IMR-90 (cell line): ENCODE measurements at places on chromosomes 4 and X.

- no peaks in the 10 kb centered on the region for H3K36me3 ChIP-seq
- peaks cover 12% of the 10 kb centered on the region for H3K4me1 ChIP-seq
- DNase-seq = no peak
- H3K27ac ChIP-seq = no peak overlapping the region
- H3K27me3 ChIP-seq = peaks cover 3% of the 10 kb centered on the region; the same call in 1 of the 2 replicates
Observed at GRCh38 chrX:134733591-134733990, 75.3 kb upstream of the PLAC1 start.

DNA sequence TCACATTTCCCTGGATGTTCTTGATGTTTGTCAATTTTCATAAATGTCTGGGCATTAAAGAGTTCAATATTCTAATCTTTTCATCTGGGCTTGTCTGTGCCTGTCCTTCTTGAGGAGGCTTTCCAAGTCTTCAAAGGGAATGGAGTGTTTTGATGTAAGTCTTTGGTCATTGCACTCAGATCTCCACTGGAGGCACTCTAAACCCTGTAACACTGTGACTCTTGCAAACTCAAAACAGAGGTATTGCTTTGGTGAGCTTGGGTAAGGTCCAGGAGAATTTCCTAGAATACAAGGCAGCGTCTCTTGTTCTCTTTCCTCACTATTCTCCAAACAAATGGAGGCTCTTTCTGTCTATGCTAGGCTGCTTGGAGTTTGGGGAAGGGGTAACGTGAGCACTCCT is 1118.1 kb upstream of the PABPC4L start:
- no peaks in the 10 kb centered on the region for H3K4me1 ChIP-seq
- H3K36me3 ChIP-seq = no peaks in the 10 kb centered on the region
- H3K4me3 ChIP-seq = no peak overlapping the region
- no peaks in the 10 kb centered on the region for H3K27me3 ChIP-seq
- no peak for DNase-seq
- H3K27ac ChIP-seq = no peak overlapping the region

DNA sequence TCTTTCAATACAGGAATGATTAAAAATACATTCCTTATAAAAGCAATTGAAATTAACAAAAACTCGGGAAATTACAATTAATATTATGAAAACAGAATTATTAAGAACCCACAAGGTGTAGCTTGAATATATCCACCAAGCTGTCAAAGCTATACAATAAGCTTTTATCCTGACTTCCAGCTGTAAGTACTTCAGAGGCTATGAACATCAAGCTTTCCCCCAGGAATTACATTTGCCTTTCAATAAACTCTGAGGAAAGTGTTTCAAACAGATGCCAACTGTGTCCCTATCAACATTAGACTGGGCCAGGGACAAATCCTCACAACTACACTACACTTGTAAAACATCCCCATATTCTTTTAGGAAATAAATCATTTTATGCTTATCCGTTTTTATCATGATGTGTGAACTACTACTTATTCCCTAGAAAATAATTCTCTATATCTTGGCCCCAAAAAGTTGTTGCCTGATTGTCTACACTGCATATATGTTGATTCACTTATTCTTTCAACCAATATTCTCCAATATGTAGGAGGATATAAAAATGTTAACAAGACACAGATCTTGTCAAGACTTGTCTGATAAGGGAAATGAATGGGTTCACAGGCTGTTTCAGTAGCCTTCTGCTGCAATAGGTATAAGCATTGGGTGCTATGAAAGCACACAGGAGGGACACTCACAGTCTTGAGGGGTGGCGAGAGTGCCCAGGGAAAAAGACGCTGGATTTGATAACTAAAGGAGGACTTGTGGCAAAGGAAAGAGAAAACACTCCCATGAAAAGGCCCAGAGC is 494.1 kb downstream of the CENPC start:
- H3K36me3 ChIP-seq = no peaks in the 10 kb centered on the region
- no peak for DNase-seq
- no peak overlapping the region for H3K4me3 ChIP-seq
- no peaks in the 10 kb centered on the region for H3K27me3 ChIP-seq
- no peak overlapping the region for H3K27ac ChIP-seq
- no peaks in the 10 kb centered on the region for H3K4me1 ChIP-seq

DNA sequence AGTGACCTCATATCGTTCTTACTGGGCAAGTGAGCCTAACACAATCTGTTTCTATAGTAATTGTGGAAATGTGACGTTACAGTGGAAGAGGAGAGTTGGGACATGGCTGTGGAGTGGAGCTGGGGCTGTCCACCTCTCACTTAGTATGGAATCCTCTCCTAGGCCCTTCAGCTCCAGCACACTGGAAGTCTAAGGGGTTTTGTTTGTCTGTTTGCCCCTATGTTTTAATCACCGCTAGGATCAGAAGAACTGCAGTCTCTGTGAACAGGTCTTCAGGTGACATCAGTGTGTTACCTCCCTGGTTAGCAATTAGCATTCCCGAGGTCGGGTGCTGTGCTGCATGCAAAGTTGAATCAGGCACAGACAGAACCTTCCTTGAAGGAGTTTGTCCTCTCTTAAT is 49.3 kb upstream of the CLDN34 start:
- H3K4me1 ChIP-seq = peaks cover 1% of the 10 kb centered on the region
- no peaks in the 10 kb centered on the region for H3K27me3 ChIP-seq
- no peaks in the 10 kb centered on the region for H3K36me3 ChIP-seq
- no peak overlapping the region for H3K4me3 ChIP-seq

DNA sequence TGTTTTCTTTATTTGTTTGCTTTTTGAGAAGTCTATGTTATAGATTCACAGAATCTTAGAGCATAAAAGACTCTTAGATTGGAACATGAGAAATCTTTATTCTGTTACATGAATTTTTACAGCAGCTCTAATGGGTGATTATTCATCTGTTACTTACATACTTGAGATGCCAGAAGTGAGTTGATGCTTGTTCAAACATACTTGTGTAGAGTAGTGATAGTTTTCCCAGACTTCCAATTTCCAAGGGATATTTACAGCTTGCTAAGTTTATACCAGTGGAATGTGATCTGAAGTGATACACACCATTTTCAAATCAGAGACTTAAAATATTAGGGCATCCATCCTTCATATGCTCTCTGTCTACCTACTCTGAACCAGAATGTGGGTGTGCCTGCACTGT is 252.9 kb upstream of the SMIM31 start:
- H3K27me3 ChIP-seq = no peaks in the 10 kb centered on the region
- no peak overlapping the region for H3K4me3 ChIP-seq
- no peaks in the 10 kb centered on the region for H3K36me3 ChIP-seq
- no peak overlapping the region for H3K27ac ChIP-seq
- no peaks in the 10 kb centered on the region for H3K4me1 ChIP-seq

DNA sequence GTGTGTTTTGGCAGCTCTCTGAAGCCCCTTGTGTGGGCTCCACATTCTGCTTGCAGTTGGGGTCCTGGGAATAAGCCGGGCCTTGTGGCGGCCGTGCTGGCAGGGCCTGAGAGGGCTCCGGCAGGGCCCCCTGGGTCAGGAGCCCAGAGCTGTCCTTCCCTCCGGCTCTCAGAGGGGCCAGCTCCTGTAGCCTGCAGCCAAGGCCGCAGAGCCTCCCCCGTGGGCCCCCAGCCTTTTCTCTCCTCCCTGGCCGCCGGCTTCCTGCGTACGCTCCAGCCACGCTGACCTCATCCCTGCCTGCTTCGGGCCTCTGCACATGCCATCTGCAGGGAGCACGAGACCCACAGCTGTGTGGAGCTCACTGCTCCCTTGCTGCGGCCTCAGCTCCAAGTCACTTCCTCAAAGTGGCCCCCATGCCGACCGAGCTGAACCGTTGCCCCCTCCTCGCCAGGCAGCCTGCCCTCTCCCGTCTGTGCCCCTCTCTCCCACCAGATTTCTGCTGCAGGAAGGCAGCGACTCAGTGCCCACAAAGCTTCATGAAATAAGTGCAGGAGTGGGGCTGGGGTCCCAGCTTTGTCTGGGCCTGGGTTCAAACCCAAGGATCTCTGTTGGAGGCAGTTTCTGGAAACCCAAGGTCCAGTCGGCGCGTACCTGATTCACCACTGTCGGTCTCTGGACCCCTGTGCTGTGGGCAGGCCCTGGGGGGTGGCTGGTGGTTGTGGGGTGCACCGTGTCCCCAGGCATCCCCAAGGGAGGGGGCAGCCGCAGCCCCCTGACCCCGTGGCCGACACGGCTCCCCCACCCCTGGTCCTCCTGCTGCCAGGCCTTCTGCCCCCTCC is 57.1 kb upstream of the NKX1-1 start:
- peak; percentile 69 for DNase-seq
- no peaks in the 10 kb centered on the region for H3K36me3 ChIP-seq
- H3K4me1 ChIP-seq = peaks cover 2% of the 10 kb centered on the region; the same call in 1 of the 2 replicates
- H3K4me3 ChIP-seq = no peak overlapping the region

DNA sequence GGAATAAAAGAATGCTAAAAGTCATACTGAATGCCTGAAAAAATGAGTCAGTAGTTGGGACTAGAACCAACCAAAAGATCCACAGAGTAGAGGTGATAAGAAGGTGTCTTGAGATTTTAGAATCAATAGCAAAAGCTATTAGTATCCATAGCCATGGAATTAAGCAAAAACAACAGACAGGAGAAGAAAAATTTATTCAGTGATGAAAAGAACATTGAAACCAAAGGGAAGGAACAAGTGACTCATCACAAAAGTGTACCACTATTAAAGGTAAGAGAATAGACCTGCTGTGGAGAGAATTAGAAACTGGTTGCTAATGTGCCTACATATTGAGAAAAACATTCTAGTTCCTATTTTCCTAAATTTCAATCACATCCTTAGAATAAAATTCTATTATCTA is 182.0 kb upstream of the NEIL3 start:
- H3K4me1 ChIP-seq = peaks cover 2% of the 10 kb centered on the region; the same call in 1 of the 2 replicates
- peak; percentile 4 for DNase-seq
- H3K36me3 ChIP-seq = no peaks in the 10 kb centered on the region
- no peak overlapping the region for H3K4me3 ChIP-seq

DNA sequence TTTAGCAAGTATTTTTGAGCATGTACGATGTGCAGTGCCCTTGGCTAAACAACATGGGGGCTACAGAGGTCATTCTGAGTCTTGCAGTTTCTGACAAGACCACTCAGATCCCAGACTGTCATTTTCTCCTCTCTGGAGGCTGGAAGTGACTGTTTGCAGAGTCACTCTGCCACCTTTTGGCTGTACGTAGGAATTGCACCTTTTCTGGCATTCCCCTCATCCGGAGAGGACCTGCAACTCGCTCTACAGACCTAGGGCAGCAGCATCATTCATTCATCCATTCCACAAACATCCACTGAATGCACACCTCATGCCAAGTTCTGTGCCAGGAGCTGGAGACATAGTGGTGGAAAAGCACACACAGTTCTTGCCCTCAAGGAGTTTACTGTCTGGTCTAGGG is 160.4 kb upstream of the GPR101 start:
- no peaks in the 10 kb centered on the region for H3K36me3 ChIP-seq
- no peak overlapping the region for H3K4me3 ChIP-seq
- H3K4me1 ChIP-seq = no peaks in the 10 kb centered on the region
- DNase-seq = peak; percentile 21
- H3K27ac ChIP-seq = no peak overlapping the region
- peaks cover 1% of the 10 kb centered on the region; the same call in 1 of the 2 replicates for H3K27me3 ChIP-seq

GRCh38 chrX:134026565-134027311 is 41.3 kb upstream of the GPC3 start:
- no peaks in the 10 kb centered on the region for H3K27me3 ChIP-seq
- H3K4me3 ChIP-seq = no peak overlapping the region
- no peak overlapping the region for H3K27ac ChIP-seq
- H3K36me3 ChIP-seq = no peaks in the 10 kb centered on the region
- peak; percentile 5 for DNase-seq

DNA sequence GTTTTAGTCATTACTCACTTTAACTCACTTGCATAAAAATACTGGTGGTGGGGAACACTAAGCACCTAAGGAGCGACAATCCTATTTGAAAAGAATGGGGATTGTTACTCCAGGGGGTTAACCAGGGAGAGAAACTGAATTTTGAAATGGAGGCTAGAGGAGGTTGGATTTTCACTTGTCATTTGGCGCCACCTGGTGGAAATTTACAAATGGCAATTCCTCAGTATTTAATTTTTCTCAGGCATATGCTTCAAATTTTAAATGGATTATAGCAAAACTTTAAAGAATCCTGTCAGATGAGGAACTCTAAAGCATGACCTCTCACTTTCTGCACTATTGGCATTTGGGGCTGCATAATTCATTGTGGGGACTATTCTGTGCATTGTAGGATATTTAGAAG is 2.7 kb upstream of the GEMIN8 start:
- DNase-seq = peak; percentile 61
- no peaks in the 10 kb centered on the region for H3K36me3 ChIP-seq
- H3K4me1 ChIP-seq = no peaks in the 10 kb centered on the region
- peaks cover 3% of the 10 kb centered on the region; the same call in 1 of the 2 replicates for H3K27me3 ChIP-seq

GRCh38 chr4:169859366-169860216 is 101.8 kb upstream of the HPF1 start:
- H3K4me3 ChIP-seq = peak overlapping the region; percentile 21; the same call in 1 of the 2 replicates
- H3K27ac ChIP-seq = no peak overlapping the region
- H3K36me3 ChIP-seq = no peaks in the 10 kb centered on the region
- DNase-seq = no peak

GRCh38 chr4:174999407-174999806 is 81.2 kb downstream of the ADAM29 start:
- H3K36me3 ChIP-seq = no peaks in the 10 kb centered on the region
- DNase-seq = no peak
- no peaks in the 10 kb centered on the region for H3K4me1 ChIP-seq
- no peaks in the 10 kb centered on the region for H3K27me3 ChIP-seq
- no peak overlapping the region for H3K27ac ChIP-seq
- no peak overlapping the region for H3K4me3 ChIP-seq

DNA sequence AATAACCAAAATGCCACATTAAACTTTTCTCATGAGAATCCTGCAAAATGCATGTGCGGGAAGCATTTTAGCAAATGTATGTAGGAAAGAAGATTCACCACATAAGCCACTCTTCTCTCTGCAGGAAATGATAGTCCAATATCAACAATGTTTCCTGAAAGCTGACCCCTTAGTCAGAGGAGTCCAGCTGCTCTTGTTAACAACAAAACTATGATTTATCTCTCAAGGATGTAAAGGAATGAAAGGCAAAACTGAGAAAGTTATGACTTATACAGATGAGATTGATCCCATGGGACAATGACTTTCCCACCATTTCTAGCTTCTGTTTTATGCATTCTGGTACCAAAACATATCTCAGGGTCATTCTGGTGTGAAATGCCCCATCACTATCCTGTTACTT is 125.0 kb upstream of the EDNRA start:
- DNase-seq = peak; percentile 97
- no peaks in the 10 kb centered on the region for H3K36me3 ChIP-seq
- H3K27me3 ChIP-seq = no peaks in the 10 kb centered on the region
- no peak overlapping the region for H3K4me3 ChIP-seq
- peaks cover 18% of the 10 kb centered on the region for H3K4me1 ChIP-seq

DNA sequence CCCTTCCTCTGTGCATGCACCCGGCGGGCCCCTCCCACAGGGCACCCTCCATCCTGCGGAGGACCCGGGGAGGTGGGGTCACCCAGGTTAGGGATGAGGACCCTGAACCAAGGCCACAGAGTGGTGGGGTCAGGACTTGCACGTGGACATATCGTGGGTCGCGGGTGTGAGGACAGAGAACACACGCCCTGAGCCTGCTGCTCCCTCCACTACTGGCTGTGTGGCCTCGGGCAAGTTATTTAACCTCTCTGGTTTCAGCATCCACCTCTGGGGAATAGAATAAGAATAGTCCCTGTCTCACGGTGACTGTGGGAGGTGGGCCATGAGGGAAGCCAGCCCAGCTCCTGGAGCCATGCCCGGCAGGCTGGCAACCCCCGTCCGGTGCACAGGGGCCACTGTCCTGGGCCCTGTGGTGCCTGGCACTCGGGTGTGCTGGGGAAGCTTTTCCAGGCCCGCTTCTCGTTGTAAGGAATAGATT is 5.1 kb downstream of the PSAPL1 start:
- no peaks in the 10 kb centered on the region for H3K36me3 ChIP-seq
- no peaks in the 10 kb centered on the region for H3K4me1 ChIP-seq
- H3K4me3 ChIP-seq = no peak overlapping the region
- DNase-seq = no peak
